ENCODE measurements at places on chromosomes 3 and 15.

- DNase-seq: no peak
Observed at GRCh38 chr3:126683069-126683468, 21.0 kb upstream of the CHCHD6 start.

DNA sequence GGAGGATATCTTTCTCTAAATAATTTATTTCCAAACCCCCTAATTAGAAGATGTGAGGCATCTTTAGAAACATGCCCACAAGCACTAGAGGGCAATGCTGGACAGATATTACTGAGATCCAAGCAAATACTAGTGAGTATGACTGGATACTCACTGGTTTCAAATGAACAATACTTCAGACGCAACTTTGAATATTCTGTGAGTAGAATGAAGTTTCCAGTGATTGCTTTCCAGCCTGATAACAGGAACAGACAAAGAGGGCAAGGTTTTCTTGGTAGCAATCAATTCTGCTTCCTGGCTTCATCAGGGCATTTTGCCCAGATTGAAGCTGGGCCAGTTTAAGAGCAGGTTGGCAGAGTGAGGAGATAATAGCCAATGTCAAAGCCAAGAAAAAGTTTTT, 442.6 kb upstream of the PDZRN3 start:
- peak; percentile 87 for DNase-seq

- no peak for DNase-seq
Observed at GRCh38 chr15:63084806-63085205, 36.9 kb upstream of the LACTB start.

DNA sequence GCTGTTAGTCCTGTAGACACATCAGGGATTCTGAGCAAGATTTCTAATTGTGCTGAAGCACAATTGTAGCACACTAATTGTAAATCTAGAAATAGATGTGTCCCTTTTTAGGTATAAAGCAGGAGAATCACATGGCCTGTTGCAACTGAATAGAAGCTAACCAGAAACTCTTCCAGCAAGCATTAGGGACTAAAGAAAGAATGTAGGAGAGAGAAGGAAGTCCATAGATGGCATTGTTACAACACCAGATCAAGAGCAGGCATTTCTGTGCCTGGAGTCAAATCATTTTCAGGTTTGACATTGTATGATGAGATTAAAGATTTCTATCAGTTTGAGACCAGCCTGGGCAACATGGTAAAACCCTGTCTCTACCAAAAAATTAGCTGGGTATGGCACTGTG, 27.4 kb downstream of the CALML4 start:
- no peak for DNase-seq

- DNase-seq: no peak
Observed at GRCh38 chr3:23232016-23232415, 28.9 kb downstream of the UBE2E2 start.

DNA sequence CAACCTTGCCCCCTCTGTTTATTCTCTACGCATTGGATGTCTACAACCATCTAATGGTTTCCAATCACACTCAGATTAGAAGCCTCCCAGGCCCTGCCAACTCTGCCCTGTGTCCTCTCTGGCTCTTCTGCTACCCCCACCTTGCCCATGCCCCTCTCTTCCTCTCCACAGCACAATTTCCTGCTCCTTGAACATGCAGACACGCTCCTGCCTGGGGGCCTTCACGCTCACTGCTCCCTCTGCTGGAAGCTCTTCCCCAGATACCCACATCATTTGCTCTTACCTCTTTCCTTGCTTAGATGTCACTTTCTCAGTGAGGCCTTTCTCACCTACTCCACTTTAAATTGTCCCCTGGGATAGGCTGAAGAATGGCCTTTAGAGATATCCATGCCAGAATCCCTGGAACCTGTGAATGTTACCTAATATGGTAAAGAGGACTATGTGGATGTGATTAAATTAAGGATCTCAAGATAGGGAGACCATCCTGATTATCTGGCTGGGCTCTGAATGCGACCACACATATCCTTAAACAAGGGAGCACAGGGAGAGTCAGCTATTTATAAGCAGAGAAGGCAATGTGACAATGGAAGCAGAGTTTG, 9.9 kb downstream of the KY start:
- DNase-seq: peak; percentile 66

GRCh38 chr3:45112939-45113338, 33.2 kb downstream of the CDCP1 start:
- DNase-seq: peak; percentile 61

- DNase-seq: no peak
Observed at GRCh38 chr3:195537995-195538394, 5.1 kb downstream of the PPP1R2 start.

DNA sequence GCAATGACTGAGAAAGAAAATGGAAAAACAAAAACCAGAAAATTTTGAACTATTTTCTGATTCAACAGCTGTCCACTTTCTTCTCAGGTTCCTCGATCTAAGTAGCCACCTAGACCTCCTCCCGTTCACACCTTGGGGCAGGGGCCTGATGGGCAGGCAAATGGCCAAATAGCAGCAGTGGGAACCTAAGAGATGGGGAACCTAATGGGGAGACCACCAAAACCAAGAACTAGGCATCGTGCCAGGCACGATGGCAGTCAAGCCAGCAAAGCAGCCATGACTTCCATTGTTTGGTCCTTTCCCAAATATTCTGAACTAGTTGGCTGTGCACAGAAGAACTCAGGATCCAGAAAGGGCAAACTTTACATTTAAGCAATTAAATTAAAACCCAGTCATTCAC, 57.1 kb downstream of the CAPN7 start:
- DNase-seq: no peak

- no peak for DNase-seq
Observed at GRCh38 chr3:188661806-188662205, 507.8 kb downstream of the LPP start.

DNA sequence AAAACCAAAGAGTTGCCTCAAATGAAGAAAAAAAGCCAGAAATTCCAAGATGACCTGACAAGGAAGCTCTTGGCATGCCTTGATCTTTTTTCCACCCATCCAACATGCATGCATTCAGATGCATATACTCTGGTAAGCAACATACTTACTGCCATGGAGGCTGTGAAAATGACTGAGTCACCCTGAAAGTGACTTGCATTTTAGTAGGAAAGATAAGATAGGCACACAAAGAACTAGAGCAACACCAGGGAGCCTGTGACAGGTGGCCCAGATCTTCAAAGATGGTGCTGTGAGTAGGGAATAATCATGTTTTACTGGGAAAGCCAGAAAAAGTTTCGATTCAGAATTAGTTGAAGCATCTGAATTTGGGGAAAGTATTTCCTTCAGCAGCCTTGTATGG, 185.1 kb upstream of the SLCO3A1 start:
- DNase-seq: no peak

DNA sequence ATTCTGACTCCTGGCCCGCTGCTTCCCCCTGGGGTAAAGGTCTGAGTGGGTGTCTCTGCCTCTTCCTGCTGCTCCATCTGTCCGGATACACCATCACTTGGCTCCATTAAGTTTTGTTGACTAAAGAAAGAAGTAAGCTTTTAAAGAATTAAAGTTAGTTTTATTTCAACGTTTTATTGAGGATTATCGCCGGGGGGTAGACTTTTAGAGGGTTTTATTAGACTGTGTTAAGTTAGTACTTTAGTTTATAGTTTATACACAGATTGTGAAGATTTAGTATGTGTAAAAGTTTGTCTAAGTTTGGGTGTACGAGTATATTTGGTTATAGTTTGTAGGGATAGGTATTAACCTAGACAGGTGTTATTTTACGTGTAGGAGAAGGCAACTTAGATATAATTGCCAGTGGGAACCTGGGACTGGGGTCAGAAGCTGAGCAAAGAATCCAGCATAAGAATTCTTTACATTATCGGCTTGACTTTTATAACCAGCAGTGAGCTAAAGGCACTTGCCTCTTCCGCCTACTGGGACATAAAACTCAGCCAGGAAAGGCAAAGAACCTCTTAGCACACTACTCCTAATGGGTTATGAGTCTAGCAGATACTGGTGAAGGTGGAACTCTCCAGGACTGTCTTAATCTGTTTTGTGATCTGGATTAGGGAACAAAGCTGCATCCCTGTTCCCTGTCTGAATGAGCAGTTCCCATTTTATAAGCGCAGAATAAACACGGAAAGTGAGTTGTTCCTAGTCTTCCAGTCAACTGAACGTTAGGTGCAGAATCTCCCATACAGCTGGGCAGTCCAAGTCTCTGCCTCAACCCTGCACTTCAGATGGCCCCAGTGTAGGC, 131.3 kb downstream of the FAM43A start:
- no peak for DNase-seq

- no peak for DNase-seq
Observed at GRCh38 chr3:58998476-58999117, 51.2 kb downstream of the CFAP20DC start.

DNA sequence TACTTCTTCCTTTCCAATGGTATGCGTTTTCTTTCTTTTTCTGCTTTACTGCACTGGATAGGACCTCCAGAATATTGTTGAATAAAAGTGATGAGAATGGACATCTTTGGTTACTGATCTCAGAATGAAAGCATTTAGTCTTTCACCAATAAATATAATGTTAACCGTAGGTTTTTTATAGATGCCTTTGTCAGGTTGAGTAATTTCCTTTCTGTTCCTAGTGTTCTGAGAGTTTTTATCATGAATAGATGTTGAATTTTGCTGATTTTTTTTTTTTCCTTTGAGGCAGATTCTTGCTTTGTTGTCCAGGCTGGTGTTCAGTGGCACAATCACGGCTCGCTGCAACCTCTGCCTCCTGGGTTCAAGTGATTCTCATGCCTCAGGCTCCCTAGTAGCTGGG, 158.4 kb downstream of the KLHL25 start:
- DNase-seq: no peak

DNA sequence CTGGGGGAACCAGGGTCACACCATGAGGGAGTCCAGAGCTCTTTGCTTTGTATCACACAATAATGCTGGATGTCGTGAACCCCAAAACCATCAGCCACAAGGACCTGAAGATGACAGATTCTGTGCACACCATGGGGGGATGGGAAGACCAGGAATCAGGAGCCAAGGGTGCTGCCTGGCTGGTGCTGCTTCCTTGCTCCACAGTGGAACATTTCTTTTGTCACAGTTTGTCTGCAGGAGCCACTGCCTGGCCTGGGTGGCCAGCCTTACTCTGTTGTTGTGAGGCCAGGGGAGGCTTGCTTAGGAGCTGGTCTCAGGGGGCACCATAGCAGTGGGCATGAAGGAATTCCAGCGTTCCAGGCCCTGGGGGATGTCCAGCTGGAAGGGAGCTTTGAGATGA, 6.5 kb upstream of the TGM5 start:
- no peak for DNase-seq

DNA sequence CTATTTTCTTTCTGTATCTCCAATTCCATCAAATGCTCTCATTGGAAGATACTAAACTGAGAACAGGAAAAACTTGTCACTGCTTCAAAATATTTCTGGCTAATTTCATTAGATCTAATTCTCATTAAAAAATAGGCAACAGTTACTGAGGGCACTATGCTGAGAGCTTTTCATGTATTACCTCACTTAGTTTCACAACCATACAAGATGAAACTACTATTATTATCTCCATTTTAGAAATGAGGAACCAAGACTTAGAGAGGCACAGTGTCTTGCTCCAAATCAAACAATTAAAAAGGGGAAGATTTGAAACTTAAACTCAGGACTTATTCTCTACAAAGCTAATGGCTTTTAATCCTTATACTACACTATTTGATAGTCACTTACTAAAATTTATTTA, 7.2 kb upstream of the OTOL1 start:
- DNase-seq: no peak

DNA sequence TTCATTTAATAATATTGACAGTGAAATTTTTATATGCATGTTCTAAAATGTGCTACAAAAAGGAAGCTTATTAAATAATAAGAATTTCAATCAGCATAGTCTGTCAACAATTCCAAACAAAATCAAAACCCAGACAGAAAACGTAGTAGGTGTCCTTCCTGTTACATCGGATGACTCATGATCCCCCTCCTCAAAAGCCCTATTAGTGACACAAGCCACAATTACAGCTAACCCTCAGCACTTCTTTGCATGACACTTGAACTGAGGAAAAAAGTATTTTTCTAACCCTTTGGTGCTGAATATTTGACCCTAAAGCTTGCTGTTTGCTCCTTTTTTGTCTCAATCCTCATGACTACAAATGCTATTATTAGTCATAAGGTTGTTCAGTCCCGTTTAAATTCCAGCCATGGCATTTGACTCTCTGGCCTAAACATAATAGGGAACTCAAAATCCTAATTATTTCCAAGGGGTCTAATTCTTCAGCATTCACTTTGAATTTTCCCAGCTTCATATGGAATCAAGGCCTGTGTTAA, 78.1 kb downstream of the COL8A1 start:
- no peak for DNase-seq

- no peak for DNase-seq
Observed at GRCh38 chr3:30617653-30618052, 11.3 kb downstream of the TGFBR2 start.
